ENCODE measurements at places on chromosomes 11 and 22.

DNA sequence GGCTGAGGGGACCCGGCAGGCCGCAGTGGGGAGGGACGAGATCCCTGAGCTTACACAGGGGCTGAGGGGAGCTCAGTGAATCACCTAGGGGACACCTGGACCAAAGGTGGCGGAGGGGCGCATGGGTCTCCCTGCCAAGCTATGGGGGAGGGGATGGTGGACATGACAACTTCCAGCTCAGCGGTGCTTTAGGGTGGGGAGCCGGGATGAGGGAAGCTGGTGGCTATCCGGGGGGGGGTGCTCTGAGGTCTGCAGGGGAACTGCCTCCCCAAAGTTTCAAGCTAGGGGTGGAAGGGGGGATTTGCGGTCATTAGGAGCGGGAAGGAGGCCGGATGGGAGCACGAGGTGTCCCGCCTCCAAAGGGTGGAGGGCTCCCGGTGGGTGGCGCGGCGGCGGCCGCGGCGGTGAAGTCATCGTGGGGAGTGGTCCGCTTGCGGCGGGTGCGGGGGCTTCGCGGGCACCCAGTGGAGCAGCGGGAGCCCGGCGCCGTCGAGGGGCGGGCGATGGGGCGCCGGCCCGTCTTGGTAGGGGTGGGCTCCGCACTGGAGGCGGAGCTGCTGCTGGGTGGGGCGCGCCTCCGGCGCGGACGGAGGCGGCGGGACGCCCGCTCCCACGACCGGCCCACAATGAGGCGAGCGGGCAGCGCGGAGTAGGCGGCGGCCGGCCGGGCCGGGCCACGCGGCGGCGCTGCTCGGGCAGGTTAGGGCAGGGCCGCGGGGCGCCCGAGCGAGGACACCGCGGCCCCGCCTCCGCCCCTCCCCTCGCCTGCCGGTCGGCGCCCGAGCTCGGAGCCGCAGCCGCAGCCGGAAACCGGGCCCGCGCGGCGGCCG is at the start of gene MICALL1:
Gene MICALL1 (plus strand): TSS at position 764 of the 830 bp plus-strand sequence. CDS start 126 bp downstream, outside the sequence.
- DNase-seq = peak; percentile 63

DNA sequence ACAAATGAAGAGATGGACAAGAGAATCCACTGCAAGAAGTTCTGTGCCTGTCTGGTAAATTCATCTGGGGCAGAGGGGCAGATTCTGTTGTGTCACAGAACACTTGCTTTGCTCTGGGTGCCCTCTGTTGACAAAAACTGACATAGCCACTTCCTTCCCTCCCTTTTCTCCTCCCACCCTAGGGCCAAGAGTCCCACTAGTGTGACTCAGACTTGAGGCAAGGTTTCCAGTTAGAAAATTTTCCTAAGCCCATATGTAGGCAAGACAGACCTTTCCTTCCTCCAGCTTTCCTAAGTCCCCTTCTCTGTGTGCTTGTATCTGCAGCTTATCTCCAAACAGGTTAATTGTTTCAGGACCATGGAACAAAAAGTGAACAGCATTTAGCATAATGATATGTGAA is 106.8 kb downstream of the RBFOX2 start:
- DNase-seq = peak; percentile 22

- DNase-seq = no peak
These were observed 1.2 kb upstream of the ARFGAP2 start for GRCh38 chr11:47177846-47178245.

DNA sequence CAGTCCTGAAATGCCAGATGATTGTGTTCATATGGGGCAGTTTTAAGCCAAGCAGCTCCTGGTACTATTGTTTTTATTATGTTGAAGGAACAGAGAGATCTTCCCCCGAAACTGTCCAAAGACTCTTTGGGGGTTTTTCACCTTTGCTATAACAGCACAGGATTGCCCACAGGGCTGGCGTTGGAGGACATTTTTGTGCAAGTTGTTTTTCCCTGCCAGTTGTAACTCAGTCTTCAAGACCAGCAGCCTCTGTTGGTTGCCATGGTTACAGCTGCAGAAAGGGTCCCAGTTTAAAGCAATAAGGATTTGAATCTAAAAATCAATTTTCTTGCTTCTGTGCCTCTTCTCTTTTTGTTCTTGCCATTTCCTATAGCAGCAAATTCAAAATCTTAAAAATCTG is 45.4 kb upstream of the YWHAH start:
- DNase-seq = peak; percentile 58

GRCh38 chr11:127000291-127000968 is at the start of gene KIRREL3:
Gene KIRREL3, minus strand, starts transcription at chr11:127000770.
- DNase-seq = peak; percentile 84

DNA sequence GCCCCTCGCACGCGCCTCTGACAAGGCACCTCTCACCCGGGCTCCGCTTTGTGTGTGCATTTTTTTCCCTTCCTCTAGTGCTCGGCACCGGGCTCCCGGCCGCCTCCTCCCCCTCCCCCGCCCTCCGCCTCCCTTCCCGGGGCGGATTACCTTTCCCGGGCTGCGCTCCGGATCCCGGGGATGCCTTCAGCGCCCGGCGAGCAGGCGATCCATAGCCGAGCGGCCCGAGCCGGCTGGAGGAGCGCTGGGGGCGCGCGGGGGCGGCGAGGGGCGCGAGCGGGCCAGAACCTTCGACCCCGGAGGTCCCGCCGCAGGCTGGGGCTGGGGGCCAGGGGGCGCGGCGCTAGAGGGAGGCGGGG is 282 bp downstream of the MPPED2 start:
- no peak for DNase-seq

DNA sequence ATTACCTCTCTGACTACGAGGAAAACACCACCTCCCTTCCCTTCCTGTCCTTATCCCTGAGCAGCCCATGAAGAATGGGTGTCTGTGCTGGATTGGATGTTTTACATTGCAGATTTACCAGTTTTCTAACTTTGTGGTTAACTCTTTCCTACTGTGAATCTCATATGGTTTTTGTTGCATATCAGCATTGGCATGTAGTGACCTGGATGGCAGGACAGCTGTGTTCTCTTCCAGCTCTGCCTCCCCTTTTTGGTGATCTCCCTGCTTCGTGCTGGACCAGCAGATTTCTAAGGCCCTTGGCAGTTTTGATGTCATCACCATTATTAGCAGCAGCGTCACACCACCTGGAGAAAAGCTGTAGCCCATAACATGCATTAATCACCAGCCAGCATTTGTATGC is 26.7 kb downstream of the OR6Q1 start:
- DNase-seq = no peak

- DNase-seq = no peak
These were observed 425.9 kb downstream of the TMEM135 start for GRCh38 chr11:87463486-87464102.

- peak; percentile 71 for DNase-seq
These were observed 70.7 kb upstream of the E2F8 start for GRCh38 chr11:19311308-19312030.

- no peak for DNase-seq
These were observed 2339.7 kb upstream of the RAG2 start for GRCh38 chr11:38937709-38938108.

DNA sequence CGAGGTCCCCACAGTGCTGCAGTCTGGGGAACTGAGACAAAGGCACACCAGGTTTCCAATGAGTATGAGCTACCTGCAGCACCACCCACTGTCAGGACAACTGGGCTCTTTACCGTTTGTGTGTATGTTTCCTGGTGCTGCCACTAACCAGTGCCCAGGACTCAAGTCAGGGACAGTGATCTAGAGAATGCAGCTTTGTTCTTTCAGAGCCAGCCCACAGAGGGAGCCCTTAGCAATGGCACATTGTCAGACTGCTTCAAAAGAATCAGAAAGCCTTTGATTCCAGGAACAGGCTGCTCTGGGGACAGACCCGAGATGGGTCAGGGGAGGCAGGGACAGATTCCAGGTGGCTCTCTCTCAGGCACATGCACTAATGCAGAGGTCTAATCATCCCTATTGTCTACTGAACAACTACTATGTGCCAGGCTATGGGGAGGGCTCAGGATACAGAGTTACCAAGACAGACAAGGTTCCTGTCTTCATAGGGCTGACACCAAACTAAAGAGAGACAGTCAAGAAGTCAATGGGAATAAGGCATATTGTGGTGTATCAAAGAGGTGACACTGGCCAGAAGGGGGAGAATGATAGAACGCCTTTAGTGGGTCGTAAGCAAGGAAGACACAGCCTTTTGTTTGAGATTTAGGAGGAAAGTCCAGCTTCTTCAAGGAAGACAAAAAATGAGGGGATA is 103.7 kb downstream of the VPREB1 start:
- DNase-seq = peak; percentile 33

GRCh38 chr11:62431171-62431901 is 12.5 kb downstream of the SCGB1A1 start:
- no peak for DNase-seq

DNA sequence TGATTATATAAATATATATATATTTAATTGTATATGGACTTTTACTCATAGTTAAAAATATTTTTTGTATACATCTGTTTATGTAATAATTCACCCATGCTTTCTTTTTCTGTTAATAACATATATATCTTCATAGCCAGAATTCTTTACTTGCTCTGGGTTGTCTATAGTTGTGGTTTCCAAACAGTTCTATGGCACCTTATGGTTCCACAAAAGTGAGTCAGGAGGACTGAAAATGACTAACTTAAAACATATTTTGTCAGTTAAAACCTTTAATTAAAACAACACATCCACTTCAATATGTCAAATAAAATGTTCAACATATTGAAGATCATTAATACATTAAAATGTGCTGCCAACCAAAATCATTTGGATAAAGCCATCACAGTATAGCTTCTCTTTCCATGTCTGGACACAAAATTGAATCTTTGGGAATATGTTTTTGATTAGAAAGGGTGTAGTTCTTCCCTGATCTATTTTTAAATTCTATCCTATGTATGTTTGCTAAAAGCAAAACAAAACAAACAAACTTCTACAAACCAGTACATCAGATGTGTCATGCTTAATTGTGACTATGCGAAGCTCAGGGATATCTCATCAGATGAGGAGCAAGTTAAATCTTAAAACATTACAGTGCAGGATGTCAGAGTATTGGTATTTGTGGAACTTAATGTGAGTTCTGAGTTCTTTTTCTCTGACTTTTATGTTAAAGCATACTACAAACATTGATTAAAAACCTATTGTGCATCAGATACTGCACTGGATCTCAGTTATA is 1488.4 kb upstream of the TENM4 start:
- no peak for DNase-seq

DNA sequence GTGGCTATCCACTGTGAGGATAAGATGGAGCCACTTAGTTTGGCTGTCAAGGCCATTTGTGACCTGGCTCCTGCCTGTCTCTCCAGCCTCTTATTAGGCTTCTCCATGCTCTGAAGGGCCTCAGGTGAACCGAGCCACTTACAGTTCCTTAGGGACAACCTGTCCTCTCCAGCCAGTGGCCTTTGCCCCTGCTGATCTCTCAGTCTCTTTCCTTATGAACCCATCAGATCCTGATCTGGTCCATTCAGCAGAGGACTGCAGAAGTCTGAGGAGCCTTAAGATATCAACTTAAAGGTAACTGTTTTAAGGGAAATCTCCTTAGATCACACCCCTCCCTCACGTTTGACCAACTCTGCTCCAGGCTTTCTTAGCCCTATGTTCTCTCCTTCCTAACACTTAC is 2.4 kb downstream of the DUSP18 start:
- DNase-seq = no peak

DNA sequence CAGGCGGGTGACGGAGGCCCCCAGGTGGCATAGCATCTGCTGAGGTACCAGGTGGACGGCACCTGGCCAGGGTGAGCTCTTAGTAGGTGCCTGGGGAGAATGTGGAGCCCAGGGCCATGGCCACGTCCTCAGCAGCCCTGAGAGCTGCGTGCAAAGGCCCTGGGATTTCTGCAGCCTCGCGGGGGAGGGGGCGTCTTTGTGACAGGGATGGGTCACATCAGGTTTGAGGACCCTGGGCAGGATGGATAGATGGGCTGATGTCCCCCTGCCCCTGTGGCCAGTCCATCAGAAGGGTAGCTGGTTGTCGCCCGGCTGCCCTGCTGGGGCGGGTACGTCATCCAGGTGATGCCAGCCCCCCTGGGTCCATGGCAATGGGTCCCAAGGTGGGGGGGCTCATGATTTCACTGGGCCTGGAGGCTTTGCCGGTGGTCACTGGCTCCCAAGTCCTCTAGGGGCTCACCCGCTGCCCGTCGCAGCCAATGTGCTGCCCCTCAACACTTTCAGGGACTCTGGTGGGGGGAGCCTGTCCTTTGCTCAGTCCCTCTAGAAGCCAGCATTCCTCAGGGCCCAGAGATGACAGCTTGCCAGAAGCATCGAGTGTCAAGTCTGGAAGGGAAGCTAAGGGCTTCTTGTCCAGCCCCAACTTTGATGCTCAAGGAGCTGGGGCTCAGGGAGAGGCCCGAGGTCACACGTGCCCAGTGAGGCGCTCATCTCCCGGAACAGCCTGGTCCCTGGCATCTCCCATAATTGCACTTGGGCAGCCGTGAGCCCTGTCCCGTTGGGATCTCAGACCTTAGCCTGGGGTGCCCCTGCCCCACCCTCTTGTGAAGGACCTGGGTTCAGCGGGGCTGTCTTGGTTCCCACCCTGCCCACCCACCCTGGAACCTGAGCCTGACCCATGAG is 777 bp downstream of the TBX10 start:
- no peak for DNase-seq

DNA sequence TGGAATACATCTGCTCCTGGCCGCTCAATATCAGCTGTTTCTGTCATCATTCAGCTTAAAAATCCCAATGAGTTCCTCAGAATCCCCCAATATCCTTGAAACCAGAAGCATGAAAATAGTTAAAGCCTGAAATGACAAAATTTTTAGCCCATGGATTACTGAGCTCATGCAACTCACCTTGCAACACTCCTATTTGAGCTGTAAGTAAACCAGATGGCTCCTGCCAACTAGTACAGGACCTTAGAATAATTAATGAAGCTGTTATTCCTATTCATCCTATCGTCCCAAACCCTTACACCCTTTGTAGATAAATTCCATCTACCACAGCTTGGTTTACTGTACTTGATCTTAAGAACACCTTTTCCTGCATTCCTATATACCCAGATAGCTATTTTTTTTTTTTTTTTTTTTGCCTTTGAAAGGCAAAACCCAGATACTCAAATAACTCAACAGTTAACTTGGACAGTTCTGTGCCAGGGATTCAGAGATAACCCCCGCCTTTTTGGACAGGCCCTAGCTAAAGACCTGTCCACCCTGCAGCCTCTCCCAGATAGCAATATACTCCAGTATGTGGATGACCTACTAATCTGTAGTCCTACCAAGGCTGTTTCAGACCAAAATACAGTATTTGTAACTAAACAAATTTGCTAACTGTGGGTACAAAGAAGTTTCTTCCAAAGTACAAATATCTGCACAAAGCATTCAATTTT is 10.1 kb upstream of the BTBD10 start:
- DNase-seq = no peak

- peak; percentile 28 for DNase-seq
These were observed 38.5 kb upstream of the LRRC4C start for GRCh38 chr11:41497974-41498373.

GRCh38 chr11:61841636-61842527 is 13.8 kb downstream of the FADS2 start:
- no peak for DNase-seq

DNA sequence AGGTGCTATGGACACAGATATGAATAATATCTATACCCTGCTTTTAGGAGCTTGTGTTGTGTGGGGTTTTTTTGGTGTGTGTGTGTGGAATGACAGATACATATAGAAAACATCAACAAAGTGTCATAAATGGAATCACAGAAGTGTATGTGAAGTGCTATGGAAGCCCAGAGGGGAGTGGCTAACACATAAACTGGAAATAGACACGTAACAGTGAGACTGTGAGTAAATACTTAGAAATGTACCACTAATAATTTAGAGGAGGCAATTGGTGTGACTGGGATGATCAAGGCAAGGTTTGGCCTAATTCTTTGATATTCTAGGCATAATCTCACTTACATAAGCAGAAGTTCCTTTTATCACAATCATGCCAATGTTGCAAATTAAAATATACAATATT is 169.3 kb upstream of the TENM4 start:
- no peak for DNase-seq

- no peak for DNase-seq
These were observed 82.3 kb downstream of the TRIM29 start for GRCh38 chr11:120055646-120056045.
